Caco-2 (cell line): ENCODE measurements at places on chromosomes 3 and 15. TPM values are rescaled to one million over a fixed set of nuclear protein-coding genes. Genes with fewer than 3 reads are reported as not detected.

The WDR93 gene
- 0.16 TPM in 1 of 2 replicates, not detected in the other for total RNA-seq

DNA sequence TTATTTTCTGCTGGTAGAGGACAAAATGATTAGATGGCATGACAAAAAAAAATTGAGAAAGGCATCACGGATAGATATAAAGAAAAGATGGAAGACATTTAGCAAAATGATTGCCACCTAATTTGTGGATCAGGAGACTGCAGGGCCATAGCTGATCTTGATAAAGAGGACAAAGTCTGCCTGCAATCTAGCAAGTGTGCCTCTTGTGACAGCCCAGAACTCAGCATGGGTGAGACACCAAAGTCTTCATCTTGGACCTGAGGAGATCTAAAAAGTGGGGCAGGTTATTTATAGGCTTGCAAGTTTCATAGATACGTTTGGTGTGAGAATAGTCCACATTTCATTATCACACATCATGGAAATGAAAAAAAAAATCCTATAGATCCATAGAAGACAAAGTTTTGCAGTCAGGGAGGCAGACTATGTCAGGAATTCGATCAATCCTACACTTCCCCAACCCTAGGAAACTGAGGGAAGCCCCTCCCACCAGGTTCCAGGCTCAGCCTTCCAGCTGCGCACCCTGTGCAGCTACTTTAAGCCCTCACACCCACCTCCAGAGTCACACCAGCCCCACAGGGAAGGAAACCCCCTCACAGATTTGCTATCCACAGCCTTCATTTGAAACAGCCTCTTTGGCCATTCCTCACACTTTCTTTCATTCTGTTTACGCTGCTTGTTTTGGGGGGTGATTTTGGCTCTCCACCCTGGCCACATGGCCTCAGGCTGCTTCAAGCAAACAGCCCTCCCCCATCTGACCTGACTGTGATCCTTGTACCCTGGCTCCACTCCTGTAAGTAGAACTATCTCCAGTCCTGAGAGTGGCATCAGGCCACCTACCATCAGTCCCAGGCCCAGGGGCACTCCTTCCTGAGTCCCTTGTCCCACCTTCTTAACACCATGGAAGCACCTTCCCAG lies 28.1 kb upstream of the KLHL6 start:
- H3K4me3 ChIP-seq = no peak overlapping the region
- DNase-seq = peak; percentile 39
- H3K4me1 ChIP-seq = peaks cover 20% of the 10 kb centered on the region
- H3K27ac ChIP-seq = peak overlapping the region; percentile 35

The PHLDB2 gene
- 59.9 and 60.5 TPM in 2 replicates for total RNA-seq

- H3K27me3 ChIP-seq = no peaks in the 10 kb centered on the region
- peaks cover 15% of the 10 kb centered on the region for H3K4me1 ChIP-seq
- no peak for DNase-seq
Measured at GRCh38 chr3:45774581-45775521, 21.5 kb downstream of the SLC6A20 start.

DNA sequence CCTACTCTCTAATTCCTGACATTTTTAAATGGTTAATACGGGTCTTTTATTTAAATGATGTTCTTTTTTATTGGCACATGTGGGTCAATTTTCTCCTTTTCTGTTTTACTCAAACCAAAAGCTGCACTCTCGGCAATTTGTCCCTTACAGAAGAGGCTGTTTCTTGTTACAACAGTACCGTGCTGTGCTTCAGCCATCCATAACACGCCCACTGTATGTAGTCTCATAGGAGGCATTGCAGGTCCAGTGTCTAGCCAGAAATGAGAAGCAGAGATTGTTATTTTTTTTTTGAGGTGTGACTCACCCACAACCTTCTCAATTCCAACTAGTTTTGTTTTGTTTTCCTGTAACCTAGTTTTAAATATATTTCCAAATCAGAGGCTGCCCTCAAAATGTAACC lies 164.6 kb downstream of the GMNC start:
- no peak overlapping the region for H3K4me3 ChIP-seq
- no peak overlapping the region for H3K27ac ChIP-seq

The CNTN3 gene
- total RNA-seq = not detected in 2 replicates

The ZNF620 gene
- 11.9 and 12.1 TPM in 2 replicates for total RNA-seq

The TMOD2 gene
- 0.23 and 0.52 TPM in 2 replicates for total RNA-seq
